Stimulated activated CD4-positive, alpha-beta T cell treated with anti-CD3 and anti-CD28 coated beads, Interleukin-1b, Interleukin-23, amount 100 ng/mL, for 24 hours (primary cell): ENCODE measurements at places on chromosomes 6 and 20.

GRCh38 chr6:128118401-128118800 is 217.5 kb upstream of the THEMIS start:
- DNase-seq = no peak

DNA sequence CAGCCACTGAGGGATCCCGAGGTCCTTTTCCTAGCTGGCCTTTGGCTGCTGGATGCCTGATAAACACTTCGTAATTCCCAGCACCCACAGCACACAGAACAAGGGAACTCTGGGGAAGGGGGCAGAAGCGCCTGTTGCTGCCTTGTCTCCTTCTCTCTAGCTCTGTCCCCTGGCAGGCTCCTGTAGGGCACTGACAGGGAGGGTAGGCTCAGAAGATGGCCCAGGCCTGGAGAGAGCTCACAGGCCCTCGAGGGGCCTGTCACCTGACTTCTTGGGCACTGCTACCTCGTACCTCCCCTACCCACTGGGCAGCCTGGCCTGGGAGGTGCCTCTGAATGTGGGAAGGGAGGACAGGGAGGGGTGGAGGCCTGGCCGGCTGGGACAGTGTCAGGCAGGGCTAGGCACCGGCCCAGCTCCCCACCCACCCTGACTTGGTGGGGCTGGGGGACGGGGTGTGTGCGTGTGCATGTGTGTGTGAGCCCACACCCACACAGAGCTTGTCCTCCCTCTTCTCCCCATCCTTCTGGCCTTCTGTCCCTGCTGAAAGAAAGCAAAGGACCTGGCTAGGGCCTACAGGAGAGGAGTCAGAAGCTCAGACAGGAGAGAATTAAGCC is 18.1 kb downstream of the C6orf132 start:
- no peak for DNase-seq

DNA sequence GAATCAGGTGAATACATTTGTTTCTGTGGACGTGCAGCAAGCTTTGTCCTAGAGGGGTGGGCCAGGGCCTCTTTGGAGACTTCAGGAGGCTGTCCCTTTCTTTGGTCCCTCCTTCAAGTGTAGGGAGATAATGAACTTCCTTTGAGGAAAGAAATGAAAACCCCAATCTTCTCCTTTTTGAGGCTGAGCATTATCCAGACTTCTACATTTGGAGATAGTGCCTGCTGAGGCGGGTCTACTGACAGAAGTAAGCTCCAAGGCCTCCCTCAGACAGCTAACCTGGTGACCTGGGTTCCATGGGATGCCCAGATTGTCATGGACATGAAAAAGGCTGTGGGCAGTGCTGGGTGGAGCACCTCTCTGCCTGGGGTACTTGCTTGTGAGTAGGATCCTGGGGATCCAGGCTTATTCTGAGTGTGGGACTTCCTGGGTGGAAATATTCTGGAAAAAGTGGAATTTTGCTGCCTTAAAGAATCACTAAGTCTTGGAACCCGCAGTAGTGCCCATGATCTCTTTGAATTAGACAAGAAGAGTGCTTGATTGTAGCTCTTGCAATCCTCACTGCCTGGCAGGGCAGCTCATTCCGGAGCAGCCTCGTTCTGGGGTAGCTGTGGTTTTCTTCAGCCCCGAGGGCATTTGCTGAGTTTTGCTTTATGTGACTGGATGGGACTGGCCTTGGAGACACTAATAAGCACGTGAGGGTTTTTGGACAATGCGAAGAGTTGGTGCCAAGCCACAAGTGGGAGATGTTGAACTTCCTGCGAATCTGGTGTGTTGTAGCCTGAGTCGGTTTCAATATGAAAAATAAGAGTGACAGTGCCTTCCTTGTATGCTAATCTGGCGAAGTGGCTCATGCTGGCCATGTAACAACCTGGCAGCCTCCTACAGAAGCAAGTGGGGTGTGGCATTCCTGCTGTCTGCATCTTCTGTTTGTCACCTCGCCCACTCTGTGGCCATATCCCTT is 28.1 kb downstream of the SNRNP48 start:
- no peak for DNase-seq

- peak; percentile 61 for DNase-seq
Measured at GRCh38 chr6:29702519-29703103, 20.6 kb upstream of the HLA-F start.

DNA sequence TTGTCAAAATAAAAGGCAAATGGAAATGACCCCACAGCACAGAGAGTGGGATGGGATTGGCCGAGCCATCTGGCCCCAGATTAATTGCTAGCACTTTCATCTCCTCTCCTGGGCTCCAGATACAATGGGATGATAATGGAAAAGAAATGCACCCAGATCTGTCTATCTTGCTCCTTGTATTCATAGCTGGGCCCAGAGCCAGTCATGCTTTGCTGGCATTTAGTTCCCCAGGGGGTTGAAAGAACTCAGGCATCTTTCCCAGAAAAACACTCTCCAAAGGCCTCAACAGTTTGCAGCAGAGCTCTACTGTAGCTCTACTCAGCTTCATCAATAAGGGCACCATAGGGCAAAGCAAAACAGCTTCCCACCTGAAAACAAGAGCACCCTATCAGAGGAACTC is 116.0 kb upstream of the FOXA2 start:
- DNase-seq = no peak

DNA sequence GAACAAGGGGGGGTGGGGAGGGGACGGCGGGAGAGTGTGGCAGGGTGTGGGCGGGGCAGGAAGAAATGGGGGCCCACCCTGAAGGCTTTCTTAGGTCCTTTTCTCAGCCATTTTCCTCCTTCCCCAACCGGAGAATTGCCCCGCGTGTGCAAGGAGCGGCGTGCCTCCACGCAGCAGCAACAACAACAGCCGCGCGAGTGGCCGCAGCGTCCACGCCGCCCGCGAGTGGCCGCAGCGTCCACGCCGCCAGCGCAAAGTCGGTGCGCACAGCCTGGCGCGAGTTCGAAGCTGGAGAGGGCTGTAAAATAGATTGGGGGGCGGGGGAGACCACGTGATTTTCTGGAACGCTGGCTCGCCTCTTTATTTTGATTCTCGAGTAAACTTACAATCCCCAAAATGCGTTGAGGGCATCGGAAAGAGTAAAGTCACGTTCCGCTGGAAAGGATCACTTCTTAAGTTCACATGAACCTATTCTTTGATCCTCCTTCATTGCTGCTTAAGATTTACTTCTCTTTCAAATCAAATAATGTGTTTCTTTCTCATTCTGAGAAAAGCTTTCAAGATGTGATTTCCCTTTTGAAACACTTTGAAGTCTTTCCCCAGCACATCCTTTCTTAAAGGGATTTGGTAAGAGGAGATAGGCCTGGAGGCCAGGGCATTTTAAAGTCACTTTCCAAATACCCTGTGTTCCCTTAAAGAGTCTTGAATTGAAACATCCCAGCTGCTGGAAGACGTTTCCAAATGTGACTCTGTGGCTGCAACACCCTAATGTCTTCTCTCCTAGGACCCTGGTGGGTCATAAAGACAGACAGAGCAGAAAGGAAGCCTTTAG is 66.7 kb upstream of the ZNF217 start:
- peak; percentile 38 for DNase-seq

GRCh38 chr20:62907384-62908317 is 18.7 kb downstream of the DIDO1 start:
- DNase-seq = no peak

DNA sequence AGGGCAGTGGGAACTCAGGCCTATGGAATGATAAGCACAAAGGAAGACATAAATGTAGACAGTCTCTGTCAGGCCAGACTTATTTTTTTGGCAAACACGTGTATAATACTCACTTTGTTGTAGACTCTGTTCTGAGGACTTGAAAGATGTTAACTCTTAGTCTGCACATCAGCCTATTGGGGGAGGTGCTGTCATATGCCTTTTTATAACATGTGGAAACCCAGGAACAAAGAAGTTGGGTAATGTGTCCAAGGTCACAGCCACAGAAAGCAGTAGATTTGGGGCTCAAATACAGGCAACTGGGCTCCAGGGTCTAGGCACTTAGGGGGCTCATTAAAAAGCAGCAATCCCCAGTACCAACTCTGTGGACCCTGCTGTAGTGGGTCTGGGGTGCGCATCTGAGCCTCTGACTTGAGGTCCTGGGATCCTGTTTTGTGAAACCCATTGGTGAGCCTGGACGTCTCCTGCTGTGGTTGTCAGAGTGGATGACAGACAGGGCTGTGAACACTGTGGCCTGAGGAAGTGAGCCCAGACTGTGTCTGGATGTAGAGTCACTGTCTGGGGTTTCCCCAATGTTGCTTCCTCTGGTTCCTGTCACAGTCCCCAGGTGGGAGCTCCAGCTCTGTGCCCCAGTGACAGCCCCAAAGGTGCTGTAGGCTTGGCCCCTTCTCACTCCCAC is 50.0 kb downstream of the CDH26 start:
- DNase-seq = no peak

DNA sequence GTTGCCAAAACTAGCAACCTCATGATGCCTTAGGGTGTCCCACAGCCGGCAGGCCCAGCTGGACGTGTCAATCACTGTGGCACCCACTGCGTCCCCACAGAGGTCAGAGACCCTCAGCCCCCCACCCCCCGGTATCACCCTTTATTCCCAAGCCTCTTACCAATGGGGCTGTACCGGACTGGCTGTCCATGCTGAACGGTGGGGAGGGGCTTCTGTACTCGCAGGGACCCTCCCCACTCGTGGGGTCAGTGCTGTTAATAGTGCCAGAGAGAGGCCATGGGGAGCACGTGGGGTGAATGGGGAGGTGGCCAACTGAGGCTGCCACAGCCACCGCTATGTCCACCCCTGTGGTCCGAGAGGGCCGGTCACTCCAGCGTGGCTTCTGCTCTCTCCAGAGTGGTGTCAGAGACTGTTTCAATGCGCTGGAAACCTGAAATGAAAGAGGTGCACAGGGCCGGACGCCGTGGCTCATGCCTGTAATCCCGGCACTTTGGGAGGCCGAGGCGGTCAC is 68.6 kb downstream of the THBS2 start:
- no peak for DNase-seq

- DNase-seq = no peak
Measured at GRCh38 chr6:105196076-105196475, 16.3 kb upstream of the POPDC3 start.

GRCh38 chr6:12709116-12709515 is 7.5 kb upstream of the PHACTR1 start:
- no peak for DNase-seq

- no peak for DNase-seq
Measured at GRCh38 chr6:154485815-154486214, 24.7 kb downstream of the CNKSR3 start.

DNA sequence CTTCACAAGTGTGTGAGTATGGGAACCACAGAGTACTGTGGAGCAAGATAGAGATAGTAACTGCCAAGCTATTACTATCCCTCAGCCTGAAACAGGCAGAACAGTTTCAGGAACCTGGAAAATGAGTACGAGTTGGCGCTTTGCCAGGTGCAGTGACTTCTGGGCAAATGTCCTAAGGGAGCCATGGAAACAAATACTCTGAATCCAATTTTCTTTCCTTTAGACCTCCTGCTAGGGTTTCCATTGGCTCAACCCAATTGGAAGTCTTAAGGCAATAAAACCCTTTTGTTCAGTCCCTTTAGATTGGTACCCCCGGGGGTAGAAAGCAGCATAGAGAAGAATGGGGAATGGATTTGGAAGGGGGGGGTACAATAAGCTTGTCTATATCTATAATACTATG is 205.0 kb upstream of the EPHA7 start:
- DNase-seq = no peak

DNA sequence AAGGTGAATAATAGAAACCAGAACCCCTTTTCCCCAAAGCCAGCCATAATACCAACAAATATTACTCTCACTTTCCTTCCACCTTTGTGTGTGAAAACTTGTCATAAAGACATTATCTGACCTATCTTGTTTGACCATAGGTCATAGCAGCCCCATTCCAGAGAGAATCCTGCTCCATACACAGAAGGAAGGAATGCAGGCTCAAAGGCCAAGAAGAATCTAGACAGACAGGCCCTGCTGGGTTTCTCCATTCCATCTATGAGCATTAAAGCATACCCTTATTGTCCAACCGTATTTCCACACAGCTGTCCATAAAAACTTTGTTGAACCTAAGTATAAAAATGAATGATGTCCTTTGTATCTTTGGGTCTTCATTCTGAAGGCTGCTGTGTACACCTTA is 40.7 kb upstream of the KCNK5 start:
- DNase-seq = no peak

DNA sequence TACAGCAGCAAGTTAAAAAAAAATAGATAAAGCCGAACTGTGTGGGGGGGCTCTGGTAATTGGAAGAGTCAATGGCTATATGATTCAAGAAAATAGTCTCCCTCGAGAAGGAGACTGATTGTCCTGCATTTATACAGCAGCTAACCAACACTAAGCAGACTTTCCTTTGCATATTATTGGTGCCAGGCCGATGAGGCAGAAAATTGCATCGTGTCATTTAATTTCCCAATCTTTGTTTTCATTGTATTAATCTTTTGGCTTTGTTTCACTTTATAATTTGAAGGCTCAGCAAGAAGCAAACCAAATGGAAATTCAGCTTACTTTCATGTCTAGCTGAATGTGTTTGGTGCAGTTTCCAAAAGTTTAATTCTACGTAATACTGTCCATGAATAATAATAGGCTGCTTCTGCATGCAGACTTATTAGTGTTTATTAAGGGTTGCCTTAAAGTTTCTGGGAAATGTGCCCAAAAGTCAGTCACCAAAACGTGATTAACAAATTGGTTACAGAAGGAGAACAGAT is 258.5 kb downstream of the HACE1 start:
- no peak for DNase-seq

- no peak for DNase-seq
Measured at GRCh38 chr20:57266291-57267157, at the start of gene BMP7. Gene BMP7 (minus strand): TSS chr20:57266641. CDS start chr20:57266122, 519 bp downstream.

DNA sequence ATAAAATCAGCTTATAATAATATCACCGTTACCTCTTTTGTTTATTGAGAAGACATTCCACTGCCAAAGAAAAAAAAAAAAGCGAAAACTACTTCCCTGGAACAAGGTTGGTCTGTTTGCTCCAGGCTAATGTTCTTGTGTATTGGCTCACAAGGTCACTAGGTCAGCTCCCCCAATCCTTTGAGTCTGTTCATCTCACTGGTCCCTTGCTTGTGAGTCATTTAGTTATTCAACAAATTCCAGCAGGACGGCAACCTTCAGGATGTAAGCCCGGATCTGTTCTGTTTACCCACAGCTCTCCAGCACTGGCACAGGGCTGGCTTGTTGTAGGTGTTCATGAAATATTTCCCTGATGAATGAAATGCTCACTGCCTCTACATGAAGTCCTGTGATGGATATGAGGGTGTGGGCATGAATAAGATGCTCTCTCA is 3.3 kb downstream of the ARHGAP40 start:
- DNase-seq = no peak

DNA sequence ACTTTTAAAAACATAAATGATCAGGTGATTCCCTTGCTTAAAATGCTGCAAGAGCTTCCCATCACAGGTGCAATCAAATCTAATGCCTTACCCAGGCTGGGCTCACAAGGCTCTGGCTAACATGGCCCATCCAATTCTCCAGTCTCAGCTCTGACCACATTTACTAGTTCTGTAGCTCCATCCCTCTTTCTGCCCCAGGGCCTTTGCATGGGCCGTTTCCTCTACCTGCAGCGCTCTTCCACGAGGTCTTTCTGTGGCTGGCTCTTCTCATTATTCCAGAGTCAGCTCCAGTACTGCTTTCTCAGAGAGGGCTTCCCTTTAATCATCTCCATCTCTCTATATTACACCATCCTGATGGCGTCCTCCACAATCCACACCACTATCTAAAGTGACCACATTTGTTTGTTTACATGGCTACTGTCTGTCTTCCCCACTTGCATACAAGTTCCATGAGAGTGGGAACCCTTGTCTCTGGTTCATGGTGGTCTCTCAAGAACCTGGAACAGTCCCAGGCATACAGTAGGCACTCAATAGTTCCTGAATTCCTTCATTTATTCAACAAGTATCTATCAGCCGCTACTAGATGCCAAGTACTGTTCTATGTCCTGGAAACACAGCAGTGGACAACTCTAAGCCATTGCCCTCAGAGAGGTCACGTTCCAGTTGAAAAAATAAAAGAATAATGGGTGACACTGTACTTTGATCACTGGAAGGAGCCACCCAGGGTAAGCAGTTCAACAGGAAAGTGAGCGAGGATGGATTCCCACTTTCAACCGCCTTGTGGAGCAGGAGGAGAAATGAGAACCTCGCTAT is 12.6 kb downstream of the CYP24A1 start:
- DNase-seq = no peak
